ENCODE measurements at places on chromosomes 6 and 20. TPM values are rescaled to one million over a fixed set of nuclear protein-coding genes. Genes with fewer than 3 reads are reported as not detected.

The PRDM1 gene
- 4.9 TPM for total RNA-seq

The SLC52A3 gene
- 7.6 TPM for total RNA-seq

The PXDC1 gene
- total RNA-seq = 16.7 TPM

The HMGN4 gene
- 31.4 TPM for total RNA-seq

The DLL1 gene
- 21.8 TPM for total RNA-seq

The GRIK2 gene
- 80.7 TPM for total RNA-seq

The COL9A1 gene
- total RNA-seq = 5.0 TPM

- no peak for DNase-seq
These were observed 759.2 kb upstream of the ADGRB3 start for GRCh38 chr6:67875877-67876383.

GRCh38 chr6:161463071-161463470 is 189.2 kb upstream of the AGPAT4 start:
- no peak for DNase-seq

GRCh38 chr6:147549531-147549930 is 41.0 kb downstream of the SAMD5 start:
- no peak for DNase-seq

DNA sequence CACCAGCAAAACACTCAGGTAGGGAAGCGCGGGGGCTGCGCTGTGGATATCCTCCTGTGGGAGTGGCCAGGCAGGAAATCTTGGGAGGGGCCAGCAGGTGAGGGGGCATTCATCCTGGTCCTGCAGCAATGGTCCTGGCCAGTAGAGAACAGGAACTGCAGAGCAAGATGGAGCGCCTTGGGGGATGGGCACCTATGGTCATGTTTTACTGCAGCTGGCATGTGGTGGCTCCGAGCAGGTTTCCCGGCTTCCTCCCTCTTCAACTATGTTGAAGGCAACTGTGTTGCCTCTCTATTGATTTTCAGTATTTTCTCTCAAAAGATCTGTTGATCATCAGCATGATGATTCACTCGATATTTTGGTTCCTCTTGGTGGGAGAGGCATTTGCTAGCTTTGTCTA is 70.9 kb downstream of the SNAP91 start:
- no peak for DNase-seq

DNA sequence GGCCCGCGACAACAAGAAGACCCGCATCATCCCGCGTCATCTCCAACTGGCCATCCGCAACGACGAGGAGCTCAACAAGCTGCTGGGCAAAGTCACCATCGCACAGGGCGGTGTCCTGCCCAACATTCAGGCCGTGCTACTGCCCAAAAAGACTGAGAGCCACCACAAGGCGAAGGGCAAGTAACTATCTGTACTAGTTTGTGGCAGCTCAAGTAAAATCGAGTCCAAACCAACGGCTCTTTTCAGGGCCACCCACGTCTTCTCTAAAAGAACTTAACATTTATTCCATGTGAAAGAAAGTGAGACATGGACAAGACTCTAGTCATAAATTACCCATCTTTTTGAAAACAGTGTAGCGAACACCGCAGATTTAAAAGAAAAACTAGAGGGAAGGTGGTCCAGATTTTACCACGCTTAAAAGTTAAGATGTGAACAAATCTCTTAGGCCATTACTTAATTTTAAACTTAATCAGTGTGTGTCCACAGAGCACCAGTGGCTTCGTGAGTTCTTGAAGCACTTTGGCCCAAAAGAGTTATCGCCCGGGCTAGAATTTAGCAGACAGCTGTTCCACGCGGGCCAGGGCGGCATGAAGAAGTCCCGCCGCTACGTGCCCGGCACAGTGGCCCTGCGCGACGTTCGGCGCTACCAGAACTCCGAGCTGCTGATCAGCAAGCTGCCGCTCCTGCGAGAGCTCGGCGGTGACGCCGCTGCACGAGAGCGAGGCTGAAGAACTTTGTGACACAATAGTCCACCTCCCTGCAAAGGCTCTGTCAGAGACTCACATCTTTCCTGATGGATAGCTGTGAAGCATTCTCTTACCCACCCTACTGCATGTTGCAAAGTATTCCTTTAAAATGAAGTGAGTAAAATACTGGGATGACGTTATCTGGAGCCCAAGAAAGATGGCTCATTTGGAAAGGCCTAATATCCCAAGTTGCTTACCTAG is 113.9 kb upstream of the PRSS16 start:
- no peak for DNase-seq

DNA sequence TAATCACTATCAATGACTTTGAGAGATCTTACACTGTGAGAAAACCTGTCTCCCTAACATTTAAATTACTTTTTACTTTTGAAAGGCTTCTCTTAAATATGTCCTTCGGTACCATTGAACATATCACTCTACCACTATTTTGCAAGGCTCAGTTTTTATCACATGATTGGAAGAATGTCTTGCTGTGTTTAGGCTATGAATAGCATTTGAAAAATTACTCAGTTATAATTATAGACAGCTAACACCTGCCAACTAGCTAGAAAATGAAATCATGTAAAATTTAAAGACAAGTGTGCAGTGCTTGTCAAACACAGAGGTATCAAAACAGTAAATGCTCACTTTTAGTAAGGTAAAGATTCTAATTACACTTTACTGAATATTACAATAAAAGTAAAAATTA is 11.0 kb downstream of the SESN1 start:
- no peak for DNase-seq

DNA sequence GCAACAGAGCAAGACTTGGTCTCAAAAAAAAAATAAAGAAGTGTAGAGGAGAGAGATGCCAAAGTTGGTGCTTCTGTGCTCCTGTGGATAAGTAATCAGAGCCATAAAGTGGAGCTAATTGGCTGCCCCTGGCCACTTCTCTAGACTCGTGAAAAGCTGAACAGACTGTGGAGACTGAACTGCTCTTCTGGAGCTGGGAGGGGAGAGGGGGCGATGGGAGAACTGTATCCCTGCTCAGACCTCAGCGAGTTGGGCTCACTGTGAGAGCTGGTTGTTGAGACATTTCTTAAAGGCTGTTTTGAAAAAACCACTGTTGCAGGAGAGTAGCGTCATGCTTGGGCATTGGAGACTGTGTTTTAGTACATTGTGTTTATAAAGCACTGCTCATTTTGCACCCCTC is 125.7 kb downstream of the TCP11 start:
- no peak for DNase-seq

All from dorsolateral prefrontal cortex (tissue), 122 donors.